ENCODE measurements at places on chromosomes 6 and 20.

DNA sequence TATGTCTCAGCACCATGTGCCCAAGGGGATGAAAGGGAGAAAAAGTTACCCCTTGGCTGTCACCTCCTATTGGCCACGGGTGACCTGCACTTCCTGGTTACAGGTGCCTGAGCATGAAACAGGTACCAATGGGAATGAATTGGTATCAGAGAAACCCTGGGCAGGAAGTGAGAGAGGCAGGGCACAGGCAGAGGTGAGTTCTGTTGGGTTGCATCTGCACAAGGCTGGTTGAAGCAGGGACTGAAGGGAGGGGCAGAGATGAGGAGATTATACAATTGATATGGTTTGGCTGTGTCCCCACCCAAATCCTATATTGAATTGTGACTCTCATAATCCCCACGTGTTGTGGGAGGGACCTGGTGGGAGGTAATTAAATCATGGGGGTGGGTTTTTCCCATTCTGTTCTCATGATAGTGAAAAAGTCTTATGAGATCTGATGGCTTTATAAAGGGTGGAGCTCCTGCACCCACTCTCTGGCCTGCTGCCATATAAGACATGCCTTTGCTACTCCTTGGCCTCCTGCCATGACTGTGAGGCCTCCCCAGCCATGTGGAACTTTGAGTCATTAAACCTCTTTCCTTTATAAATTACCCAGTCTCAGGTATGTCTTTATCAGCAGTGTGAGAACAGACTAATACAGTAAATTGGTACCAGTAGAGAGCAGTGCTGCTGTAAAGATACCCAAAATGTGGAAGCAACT, 291.8 kb downstream of the LRFN2 start:
- DNase-seq, result no peak

- DNase-seq, result no peak
These were observed 249.8 kb upstream of the ID4 start for GRCh38 chr6:19587238-19587942.

GRCh38 chr20:62998449-62998848, 8.3 kb downstream of the BHLHE23 start:
- DNase-seq, result no peak

DNA sequence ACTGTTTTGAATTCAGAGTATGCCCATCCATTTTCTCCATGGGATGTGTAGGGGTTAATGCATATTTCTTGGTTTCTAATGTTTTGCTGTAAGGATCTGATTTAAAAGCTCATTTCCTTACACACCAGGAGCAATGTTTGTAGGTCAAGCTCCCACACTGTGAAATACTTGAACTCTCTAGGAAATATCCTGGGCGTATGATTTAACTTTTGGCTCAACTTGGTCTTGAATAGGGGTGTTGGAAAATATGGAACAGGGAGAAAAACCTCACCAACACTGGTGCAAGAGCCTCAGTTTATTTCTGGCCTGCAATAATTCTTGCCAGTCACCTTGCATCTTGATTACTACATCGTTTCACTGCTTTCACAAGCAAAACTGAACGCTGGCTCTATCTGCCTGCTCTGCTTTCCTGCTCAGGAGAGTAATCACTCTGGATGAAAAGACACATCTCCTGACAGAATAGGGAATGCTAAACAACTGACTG, 25.1 kb upstream of the RFPL4B start:
- DNase-seq, result no peak

DNA sequence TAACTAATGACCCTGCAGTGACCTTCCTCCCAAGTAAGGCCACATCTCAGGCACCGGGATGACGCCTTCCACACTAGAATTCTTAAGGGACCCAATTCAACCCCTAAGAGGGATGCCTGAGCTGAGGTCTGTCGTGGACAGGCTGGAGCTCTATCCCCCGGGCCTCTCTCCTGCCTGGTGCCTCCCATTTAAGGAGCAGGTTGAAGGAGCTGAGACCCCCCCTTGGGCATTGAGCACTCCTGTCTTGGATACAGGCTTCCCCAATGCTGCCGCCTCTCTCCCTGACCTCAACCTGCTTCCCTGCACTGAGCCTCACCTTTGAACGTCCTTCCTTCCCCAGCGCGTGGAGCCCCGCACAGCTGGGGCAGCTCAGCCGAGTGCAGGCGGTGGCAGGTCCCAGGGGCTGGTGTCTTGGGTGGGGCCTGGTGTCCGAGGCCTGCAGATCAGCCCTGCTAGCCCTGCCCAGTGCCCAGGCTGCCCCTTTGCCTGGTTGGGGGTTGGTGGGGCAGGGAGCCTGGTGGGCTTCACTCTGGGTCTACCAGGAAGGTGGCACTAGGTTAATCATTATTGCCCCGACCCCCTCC, 19.9 kb upstream of the BHLHE23 start:
- no peak for DNase-seq

GRCh38 chr6:145705561-145705960, 29.8 kb downstream of the EPM2A start:
- DNase-seq, result peak; percentile 72

DNA sequence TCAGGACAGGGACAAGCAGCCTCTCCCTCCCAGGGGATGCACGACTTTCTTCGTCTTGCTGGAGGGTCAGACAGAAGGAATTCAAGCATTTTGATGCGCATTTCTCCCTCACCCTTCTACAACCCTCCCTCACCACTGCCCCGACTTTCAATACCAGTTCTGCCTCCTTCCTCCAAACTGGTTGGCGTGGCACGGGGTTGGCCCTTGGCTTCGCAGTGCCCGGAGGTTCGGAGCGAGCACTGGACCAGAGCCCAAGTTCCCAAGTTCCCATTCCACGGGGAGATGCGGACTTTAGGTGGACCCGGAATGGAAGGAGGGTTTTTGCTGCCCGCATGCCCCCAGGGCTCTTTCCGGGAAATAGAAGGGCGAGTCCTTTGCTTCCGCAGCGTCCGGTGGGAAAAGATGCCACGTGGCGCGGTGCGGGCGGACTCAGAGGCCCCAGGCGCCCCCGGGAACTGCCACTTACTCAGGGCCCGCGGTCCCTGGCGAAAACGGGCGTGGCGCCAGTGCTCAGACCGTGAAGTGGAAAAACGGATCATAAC, 8.0 kb upstream of the LAMP5 start:
- DNase-seq, result no peak

- DNase-seq, result no peak
These were observed 14.0 kb downstream of the ZC2HC1B start for GRCh38 chr6:143878272-143878760.

Data from fibroblast of the aortic adventitia (primary cell).